Pancreas (tissue), 10 donors: ENCODE measurements at places on chromosomes 3 and 15. TPM values are rescaled to one million over a fixed set of nuclear protein-coding genes. Genes with fewer than 3 reads are reported as not detected.
A peak's percentile ranks its signal among the peaks of the same experiment; 100 is the strongest.

The CCDC191 gene
- total RNA-seq: 3.4 TPM

DNA sequence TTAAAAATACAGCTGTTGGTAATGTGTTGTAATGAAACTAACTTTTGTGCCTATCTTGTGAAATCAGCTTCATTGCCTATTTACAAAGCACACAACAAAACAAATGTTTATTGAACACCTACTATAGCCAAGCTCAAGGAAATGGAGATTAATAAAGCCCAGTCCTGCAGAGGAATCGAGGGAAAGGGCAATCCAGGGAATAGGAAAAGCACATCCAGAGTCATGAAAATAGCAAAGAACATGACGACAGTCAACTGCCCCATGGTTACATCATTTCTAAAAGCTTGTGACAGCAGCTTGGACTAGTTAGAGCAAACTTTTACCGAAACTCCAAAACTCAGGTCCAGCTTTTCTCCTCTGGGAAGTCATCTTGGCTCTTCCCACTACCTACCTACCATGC is 157.3 kb downstream of the LIPC start:
- DNase-seq: no peak
- no peaks in the 10 kb centered on the region for H3K36me3 ChIP-seq
- no peak overlapping the region for H3K27ac ChIP-seq
- no peaks in the 10 kb centered on the region for H3K4me1 ChIP-seq
- H3K27me3 ChIP-seq: no peaks in the 10 kb centered on the region

The ZNF860 gene
- total RNA-seq: 0.24 TPM

DNA sequence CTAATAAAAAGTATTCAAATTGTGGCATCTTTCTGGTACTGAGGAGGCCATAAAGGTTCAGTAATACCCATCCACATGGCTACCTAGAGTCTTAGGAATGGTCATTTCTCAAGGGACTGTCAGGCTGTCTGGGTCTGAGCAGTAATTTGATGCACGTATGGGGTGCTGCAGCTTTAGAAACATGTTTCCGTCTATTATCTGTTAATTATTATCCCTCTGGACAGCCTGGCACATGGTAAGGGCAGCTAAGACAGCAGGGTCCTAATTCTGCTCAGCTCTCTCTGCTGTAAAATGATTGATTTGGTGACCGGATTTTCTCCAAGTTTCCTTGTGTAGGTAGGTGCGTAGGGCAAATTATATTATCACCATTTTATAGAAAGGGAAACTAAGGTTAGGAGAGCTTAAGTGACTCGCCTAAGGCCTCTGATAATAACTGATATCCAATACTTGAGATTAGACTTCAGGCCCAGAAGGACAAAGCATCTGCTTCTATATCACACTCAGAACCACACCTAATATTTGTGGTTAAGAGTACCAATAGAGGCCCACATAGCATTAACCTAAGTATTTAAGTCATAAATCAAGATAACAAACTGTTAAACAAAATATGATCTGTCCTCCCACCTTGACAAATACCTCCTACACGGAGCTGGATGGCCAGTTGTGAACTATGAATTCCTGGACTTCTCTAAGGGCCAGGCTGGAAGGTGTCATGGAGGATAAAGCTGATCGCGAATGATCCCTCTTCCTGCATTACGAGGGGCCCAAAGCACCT is 2.9 kb upstream of the RAP2B start:
- no peak overlapping the region for H3K4me3 ChIP-seq

- H3K4me1 ChIP-seq: peaks cover 23% of the 10 kb centered on the region
- H3K27ac ChIP-seq: peak overlapping the region; percentile 93
- peak overlapping the region; percentile 89 for H3K4me3 ChIP-seq
- DNase-seq: no peak
Measured at GRCh38 chr15:44535523-44536301, 1.2 kb upstream of the EIF3J start.

The PHLDB2 gene
- 14.9 TPM for total RNA-seq

- no peaks in the 10 kb centered on the region for H3K27me3 ChIP-seq
- H3K4me1 ChIP-seq: no peaks in the 10 kb centered on the region
- no peak for DNase-seq
- H3K36me3 ChIP-seq: no peaks in the 10 kb centered on the region
- no peak overlapping the region for H3K27ac ChIP-seq
Measured at GRCh38 chr3:180828723-180829408, 83.6 kb upstream of the FXR1 start.

The FBXW12 gene
- 9.6 TPM for total RNA-seq

The UQCC5 gene
- 11.2 TPM for total RNA-seq

- H3K4me3 ChIP-seq: no peak overlapping the region
- H3K27me3 ChIP-seq: no peaks in the 10 kb centered on the region
- H3K36me3 ChIP-seq: no peaks in the 10 kb centered on the region
- DNase-seq: no peak
Measured at GRCh38 chr3:184349563-184350470, 11.6 kb downstream of the CLCN2 start.

The EHD4 gene
- total RNA-seq: 8.3 TPM

GRCh38 chr3:38662544-38662943 is 13.1 kb upstream of the SCN5A start:
- no peaks in the 10 kb centered on the region for H3K4me1 ChIP-seq
- DNase-seq: no peak
- no peaks in the 10 kb centered on the region for H3K36me3 ChIP-seq

The CASR gene
- total RNA-seq: 11.9 TPM

- no peaks in the 10 kb centered on the region for H3K27me3 ChIP-seq
- H3K4me1 ChIP-seq: no peaks in the 10 kb centered on the region
- H3K36me3 ChIP-seq: no peaks in the 10 kb centered on the region
- no peak overlapping the region for H3K27ac ChIP-seq
- no peak overlapping the region for H3K4me3 ChIP-seq
- no peak for DNase-seq
Measured at GRCh38 chr3:160661660-160662059, 15.3 kb upstream of the ARL14 start.

GRCh38 chr3:108223928-108224327 is 1.7 kb upstream of the IFT57 start:
- H3K4me3 ChIP-seq: peak overlapping the region; percentile 86
- no peak for DNase-seq
- H3K4me1 ChIP-seq: peaks cover 14% of the 10 kb centered on the region
- H3K27me3 ChIP-seq: no peaks in the 10 kb centered on the region

The TRIM42 gene
- total RNA-seq: not detected

GRCh38 chr3:61866961-61867461 is 305.6 kb downstream of the PTPRG start:
- H3K4me3 ChIP-seq: no peak overlapping the region
- no peaks in the 10 kb centered on the region for H3K4me1 ChIP-seq
- DNase-seq: no peak
- H3K27ac ChIP-seq: no peak overlapping the region

GRCh38 chr3:4523710-4524698 is 30.9 kb downstream of the ITPR1 start:
- H3K27ac ChIP-seq: no peak overlapping the region
- DNase-seq: no peak
- no peaks in the 10 kb centered on the region for H3K4me1 ChIP-seq
- H3K27me3 ChIP-seq: no peaks in the 10 kb centered on the region

- H3K27ac ChIP-seq: no peak overlapping the region
- H3K4me1 ChIP-seq: no peaks in the 10 kb centered on the region
- H3K4me3 ChIP-seq: peak overlapping the region; percentile 86
Measured at GRCh38 chr3:33115024-33115768, 1.4 kb downstream of the CRTAP start.

- no peaks in the 10 kb centered on the region for H3K36me3 ChIP-seq
- H3K4me1 ChIP-seq: no peaks in the 10 kb centered on the region
- DNase-seq: no peak
Measured at GRCh38 chr3:291646-292436, 95.3 kb downstream of the CHL1 start.

DNA sequence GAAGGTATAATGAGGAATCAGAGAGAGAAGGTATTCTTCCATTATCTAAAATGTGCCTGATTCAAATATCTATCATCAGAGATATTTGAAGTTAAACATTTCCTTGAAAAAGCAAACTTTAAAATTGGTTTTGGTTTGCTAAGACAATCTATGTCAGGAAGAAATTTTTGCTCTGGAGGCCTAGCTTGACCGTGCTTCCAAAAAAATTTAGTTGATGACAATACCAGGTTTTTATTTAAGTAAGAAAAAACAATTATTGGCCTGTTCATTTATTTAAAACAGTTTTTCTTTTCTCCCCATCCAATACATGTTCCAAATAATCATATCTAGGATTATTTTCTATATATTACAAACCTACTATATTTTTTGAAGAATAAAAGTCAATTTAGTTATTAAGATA is 75.3 kb downstream of the OTOL1 start:
- H3K27ac ChIP-seq: no peak overlapping the region
- no peaks in the 10 kb centered on the region for H3K27me3 ChIP-seq
- H3K4me1 ChIP-seq: no peaks in the 10 kb centered on the region
- DNase-seq: no peak
- H3K36me3 ChIP-seq: no peaks in the 10 kb centered on the region
- H3K4me3 ChIP-seq: no peak overlapping the region

- no peak overlapping the region for H3K27ac ChIP-seq
- H3K36me3 ChIP-seq: no peaks in the 10 kb centered on the region
- no peaks in the 10 kb centered on the region for H3K4me1 ChIP-seq
- H3K27me3 ChIP-seq: no peaks in the 10 kb centered on the region
- no peak overlapping the region for H3K4me3 ChIP-seq
- DNase-seq: no peak
Measured at GRCh38 chr3:135018149-135018923, 223.3 kb downstream of the EPHB1 start.

The RTP2 gene
- total RNA-seq: not detected

DNA sequence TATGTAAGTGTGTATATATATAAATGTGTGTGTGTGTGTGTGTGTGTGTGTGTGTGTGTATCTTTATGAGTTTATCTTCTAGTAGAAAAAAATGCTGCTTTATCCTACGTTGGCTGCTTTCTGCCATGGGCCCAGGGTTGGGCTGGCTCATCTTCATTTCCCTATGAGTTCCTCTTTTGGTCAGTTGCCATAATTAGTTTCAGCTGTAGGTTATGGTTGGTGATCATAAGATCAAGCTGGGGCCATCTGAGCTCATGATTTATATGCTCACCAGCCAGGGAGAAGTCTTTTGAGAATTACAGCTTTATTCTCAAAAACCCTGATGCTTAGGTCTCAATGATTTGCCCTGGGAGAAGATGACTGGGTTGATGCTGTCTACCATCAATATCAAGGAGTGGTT is 775.8 kb upstream of the ARPP21 start:
- DNase-seq: no peak
- no peaks in the 10 kb centered on the region for H3K36me3 ChIP-seq
- no peaks in the 10 kb centered on the region for H3K27me3 ChIP-seq

DNA sequence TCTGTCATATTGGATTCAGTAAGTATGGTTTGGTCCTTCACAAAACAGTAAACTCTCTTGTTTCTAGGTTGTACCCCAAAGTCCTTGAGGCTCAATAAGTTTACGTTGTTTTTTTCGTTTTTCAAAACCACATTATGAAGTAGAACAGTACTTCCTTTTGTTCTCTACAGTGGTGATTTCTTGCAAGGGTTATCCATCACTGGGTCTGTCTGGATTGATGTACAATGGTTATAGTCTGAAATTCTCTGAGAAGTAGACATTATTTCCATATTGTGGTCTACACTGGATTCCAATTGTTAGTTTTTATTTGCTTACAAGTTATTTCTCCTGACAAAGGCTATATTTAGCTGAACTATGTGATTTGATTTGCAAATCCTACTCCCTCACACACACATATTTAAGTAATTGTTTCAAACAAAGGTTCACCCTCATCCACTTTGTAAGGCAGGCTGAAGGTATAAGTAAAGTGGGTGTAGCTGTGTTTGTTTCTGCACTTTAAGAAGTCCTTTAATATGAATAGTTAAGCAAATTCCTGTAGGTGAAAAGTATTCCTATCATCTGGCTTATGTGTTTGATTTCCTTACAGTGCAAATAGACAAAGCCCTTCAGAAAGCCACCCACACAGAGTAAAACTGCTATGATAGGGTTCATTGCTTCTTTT is 64.2 kb upstream of the MME start:
- no peaks in the 10 kb centered on the region for H3K4me1 ChIP-seq
- no peak overlapping the region for H3K4me3 ChIP-seq
- no peak overlapping the region for H3K27ac ChIP-seq
- no peak for DNase-seq

The FEZF2 gene
- total RNA-seq: not detected

- no peak overlapping the region for H3K4me3 ChIP-seq
- H3K27me3 ChIP-seq: no peaks in the 10 kb centered on the region
- H3K4me1 ChIP-seq: no peaks in the 10 kb centered on the region
- no peak overlapping the region for H3K27ac ChIP-seq
- H3K36me3 ChIP-seq: no peaks in the 10 kb centered on the region
- DNase-seq: no peak
Measured at GRCh38 chr3:38637906-38638305, 11.6 kb downstream of the SCN5A start.

The ABHD17C gene
- 7.9 TPM for total RNA-seq

GRCh38 chr15:37053166-37053565 is 47.2 kb downstream of the MEIS2 start:
- no peaks in the 10 kb centered on the region for H3K4me1 ChIP-seq
- H3K27ac ChIP-seq: no peak overlapping the region
- H3K36me3 ChIP-seq: no peaks in the 10 kb centered on the region
- no peaks in the 10 kb centered on the region for H3K27me3 ChIP-seq
- no peak overlapping the region for H3K4me3 ChIP-seq
- DNase-seq: no peak
